ENCODE measurements at places on chromosomes 4 and X.
A peak's percentile ranks its signal among the peaks of the same experiment; 100 is the strongest.

DNA sequence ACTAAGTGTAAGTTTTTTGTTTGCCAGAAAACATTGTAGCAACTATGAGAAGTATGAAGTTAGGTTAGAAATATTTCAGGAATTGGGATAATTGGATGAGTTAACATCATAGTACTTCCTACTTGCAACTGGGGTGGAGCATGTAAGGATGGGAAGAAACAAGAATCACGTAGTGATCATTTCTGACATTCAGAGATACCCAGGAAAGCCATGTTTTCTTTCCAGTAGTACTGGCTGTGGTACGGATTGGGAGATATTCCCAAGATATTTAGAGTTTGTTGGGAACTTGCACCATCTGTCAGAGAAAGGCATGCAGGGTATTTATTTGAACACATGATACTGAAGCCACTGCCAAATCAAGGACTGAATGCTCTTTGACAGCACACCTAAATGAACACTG lies 87.6 kb upstream of the SLC4A4 start:
- DNase-seq: no peak

DNA sequence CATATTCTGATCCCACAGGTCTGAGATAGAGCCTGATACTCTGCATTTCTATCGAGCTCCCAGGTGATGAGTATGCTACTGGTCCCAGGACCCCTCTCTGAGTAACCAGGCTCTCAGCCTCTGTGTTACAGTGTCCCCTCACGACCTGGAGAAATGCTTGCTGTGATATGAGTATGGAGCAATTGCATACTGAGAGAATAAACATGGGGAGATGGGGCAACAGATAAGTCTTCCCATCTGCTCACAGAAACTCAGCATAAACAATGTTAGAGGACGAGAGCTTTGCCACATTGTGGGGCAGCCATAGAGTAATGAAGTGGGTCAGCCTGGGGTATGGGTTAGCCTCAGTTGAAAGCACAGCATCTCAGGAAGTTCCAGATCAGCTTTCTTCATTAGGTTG lies 82.6 kb upstream of the HS3ST1 start:
- DNase-seq: no peak

DNA sequence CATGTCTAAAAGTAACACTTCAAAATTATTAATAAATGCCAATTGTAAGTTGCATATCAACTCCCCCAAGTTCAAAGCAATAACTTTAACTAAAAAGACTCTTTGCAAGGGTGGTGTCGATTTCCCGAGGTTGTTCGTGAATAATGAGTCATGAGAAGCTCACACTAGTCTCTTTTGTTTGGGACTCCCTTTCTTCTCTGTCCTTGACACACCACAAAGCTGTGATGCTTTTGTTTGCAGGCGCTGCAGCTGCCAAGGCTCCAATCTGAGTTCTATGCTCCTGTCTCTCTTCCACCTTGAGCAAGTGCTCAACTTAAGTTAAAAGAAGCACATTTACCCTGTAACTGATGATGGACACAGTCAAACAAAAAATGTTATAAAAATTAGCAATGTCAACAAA lies 65.9 kb downstream of the FAT1 start:
- DNase-seq: no peak

DNA sequence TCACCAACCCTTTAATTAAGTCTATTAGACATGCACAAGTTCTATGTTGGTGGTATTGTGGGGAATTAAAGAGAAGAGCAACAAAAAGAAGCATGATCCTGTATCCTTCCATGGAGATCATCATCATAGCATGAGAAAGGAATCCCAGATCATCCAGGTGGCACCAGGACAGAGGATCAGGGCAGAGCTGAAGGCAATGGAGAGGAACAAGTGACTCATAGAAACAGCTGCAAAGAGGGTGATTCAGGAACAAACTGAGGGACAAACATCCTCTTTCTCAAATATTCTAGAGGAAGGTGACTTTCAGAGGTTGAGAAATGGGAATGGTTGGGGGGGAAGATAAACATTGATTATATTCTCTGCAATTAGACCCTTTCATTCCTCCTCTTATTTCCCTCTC lies 105.5 kb upstream of the OTUD4 start:
- no peak for DNase-seq

DNA sequence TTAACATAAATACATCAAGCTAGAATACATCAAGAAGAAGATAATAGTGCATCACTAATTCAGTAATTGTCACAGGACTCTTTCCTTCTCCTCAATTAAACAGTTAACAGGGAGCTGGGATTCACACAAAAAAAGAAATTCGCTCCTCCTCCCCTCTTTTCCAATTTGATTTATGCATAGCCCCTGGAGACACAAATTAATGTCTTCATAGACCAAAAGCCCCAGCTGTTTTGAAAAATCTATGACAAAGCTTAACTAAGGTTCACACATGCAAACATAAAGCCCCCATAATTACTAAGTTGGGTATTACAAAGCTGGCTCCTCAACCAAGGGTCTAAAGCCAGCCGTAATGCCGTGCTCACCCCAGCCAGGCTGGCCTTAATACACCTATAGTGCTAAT lies 61.2 kb downstream of the ENOX2 start:
- DNase-seq: no peak

DNA sequence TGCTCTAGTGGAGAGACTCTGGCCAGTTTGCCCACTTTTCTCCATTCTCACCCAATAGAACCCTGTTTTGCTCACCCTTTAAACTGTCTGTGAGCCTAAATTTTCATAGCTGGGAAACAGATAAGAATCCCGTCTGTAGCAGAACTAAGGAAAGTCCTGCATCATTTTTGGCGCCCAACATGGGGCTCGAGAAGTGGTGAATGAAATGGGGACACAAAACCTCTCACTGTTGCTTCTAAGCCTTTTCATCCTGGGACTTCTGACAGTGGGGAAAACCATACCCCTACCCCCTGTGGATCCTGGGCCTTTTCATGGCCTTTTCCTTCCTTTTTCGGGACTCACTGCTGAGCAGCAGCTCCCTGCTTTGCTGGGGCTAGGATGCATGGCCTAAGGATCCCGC lies 189.9 kb downstream of the INPP4B start:
- no peak for DNase-seq

DNA sequence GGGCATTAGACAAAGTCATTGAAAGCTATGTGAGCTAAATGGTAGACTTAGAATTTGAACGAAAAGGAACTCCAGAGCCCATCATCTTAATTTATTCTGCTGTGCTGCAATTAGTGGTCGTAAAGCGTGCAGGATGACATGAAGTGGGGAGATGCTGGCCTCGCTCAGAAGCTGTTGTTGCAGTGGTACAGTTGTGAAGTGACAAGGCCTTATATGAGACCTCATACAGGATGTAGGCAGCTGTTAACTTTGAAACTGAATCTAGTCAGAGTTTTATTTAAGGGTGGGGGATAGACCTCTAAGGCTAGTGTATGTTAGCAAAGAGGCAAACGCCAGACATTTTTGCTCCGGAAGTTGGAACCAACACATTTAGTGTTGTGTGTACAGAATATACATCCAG lies 13.4 kb downstream of the KLF3 start:
- DNase-seq: peak; percentile 28

- DNase-seq: peak; percentile 27
Observed at GRCh38 chrX:134520860-134521390, 61.0 kb downstream of the HPRT1 start.

DNA sequence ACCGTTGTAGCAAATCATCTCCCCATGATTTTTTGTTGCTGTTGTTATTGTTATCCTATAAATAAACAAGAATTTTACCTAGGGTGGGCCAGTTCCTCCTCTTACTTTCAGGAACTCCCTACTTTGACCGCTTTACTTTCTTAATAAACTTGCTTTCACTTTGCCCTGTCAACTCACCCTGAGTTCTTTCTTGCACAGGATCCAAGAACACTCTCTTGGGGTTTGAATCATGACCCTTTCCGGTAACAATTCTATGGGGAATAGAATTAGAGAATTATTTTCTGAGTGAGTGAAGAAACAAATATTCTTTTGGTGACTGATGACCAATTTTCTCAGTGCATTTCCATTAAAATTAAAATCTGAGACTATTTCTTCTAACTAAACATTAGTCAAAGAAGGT lies 584.0 kb upstream of the TENM3 start:
- DNase-seq: no peak

DNA sequence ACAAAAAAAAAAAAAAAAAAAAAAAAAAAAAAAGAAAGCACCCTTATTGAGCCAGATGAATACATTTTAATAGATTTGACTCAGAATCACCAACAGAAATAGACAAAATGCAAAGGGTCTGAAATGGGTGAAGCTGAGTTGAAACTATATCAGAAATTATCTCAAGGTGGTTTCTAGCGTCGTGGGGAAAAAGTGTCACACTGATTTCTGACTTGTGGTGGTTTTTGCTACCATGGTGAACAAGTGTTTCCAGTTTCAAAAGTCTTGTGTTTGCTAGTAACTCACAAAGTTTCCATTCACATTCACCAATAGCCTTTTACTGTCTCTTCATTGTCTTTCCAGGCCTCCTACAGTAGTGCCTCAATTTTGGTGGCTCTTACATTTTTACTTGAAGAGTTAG lies 135.5 kb downstream of the ARHGAP24 start:
- DNase-seq: no peak

GRCh38 chr4:145954924-145955339 lies 16.3 kb upstream of the ZNF827 start:
- no peak for DNase-seq

DNA sequence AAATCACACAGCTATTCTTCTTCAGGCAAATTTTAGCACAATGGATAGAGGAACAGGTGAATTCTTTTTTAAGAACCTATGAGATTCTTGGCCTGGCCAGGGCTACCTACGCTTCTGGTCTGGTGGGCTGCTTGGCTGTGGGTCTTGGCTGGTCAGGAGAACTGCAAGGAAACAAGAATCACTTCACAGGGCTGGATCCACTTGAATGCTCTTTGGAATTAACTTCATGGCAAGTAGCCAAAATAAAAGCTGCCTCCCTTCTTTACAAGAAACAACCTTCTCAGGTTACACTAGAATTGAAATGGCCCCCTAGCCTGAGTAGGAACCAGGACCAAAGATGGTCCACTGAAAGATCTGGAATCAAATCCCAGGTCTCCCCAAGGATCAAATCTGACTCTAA lies 519.1 kb downstream of the IQCM start:
- DNase-seq: no peak
